ENCODE measurements at places on chromosomes 6 and 20.
A peak's percentile ranks its signal among the peaks of the same experiment; 100 is the strongest.

- DNase-seq: no peak
These were observed 119.0 kb downstream of the ALDH8A1 start for GRCh38 chr6:134830940-134831339.

DNA sequence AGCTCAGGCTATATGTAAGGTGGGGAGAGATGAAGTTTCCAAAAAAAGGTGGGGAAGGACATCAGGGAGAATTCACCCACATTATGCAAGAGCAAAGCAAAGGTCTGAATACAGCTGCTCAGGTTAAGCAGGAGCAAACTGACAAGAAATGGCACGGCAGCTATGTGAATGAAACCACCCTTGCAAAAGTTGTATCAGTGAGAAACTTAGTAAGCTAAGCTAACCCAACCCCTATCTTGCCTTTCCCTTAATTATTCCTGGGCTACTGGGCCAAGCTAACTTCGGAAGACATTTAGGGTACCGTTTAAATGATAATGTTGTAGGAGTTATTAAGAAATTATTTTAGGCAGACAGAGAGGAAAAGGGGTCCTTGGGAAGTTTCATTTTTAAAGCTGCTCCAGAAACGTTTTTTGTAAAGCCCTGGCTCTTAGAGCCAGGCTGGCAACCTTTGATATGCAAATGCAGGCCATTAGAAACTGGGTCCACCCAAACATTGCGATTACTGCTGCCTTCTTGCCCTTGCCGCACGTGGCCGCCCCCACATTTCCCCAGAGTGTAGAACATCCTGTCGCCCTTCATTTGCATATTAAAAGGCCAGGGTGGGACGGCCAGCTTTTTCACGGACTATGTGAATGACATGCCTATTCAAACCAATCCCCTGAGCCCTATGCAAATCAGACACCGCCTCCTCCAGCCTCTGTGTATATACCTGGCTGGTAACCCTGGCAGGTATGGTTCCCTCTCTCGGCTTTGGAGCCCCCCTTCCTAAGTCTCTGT lies 60.5 kb upstream of the SAMD5 start:
- no peak for DNase-seq

- DNase-seq: no peak
These were observed 178.4 kb upstream of the SUPT3H start for GRCh38 chr6:45555981-45556771.

GRCh38 chr6:148530394-148530953 lies 187.8 kb downstream of the SASH1 start:
- no peak for DNase-seq

DNA sequence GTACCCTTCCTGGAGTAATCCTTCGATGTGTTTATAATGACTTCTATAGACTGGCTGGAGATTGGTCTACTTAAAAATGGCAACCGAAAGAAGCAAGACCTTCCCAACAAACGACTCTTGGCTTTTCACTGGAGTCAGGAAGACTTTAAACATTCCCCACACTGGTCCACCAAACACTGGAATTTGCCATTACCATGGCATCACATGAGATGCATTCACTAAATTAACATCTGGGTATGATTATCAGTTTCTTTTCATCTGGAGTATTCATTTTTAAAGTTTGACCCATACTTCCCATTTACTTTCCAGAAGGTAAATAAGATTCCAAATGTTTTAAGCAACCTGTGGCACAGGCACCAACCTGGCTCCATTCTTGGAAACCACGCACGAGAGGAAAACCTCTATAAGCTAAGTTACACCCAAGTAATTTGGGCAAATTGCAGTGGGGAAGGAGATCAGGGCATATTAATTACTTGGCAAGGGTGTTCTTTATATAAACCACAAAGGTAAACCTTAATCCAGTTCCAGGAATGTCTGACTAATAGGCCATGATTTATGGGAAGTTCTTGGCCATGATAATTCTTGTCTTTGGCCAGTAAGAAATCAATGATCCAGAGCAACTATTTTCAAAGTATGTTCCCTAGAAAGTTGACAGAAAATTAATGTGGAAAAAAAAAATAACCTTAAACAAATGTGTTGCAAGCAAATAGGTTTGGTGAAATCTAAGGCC lies 190.0 kb upstream of the COL21A1 start:
- DNase-seq: no peak

GRCh38 chr6:79466207-79466834 lies 70.9 kb downstream of the LCA5 start:
- no peak for DNase-seq

GRCh38 chr6:164130585-164130984 lies 716.1 kb downstream of the QKI start:
- DNase-seq: no peak

GRCh38 chr20:36101192-36101591 lies 53.3 kb upstream of the EPB41L1 start:
- DNase-seq: no peak

- DNase-seq: no peak
These were observed 79.7 kb upstream of the MYLIP start for GRCh38 chr6:16049168-16049567.

DNA sequence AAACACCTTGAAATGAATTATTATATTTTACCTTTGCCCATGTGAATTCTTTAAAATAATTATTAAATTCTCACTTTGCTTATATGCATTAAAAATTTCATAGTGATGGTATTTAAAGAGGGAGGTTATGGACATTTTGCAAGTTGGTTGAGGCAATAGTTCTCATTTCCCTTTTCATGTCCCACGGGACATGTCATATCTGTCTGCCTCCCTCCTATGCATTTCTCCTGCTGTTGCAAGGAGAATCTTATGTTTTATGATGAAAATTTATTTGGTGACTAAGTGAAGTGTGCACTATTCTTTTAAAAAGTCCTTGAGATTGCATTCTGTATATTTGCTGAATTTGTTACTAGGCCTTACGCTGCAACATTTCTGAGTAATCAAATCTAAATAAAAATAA lies 67.2 kb downstream of the UTRN start:
- no peak for DNase-seq

DNA sequence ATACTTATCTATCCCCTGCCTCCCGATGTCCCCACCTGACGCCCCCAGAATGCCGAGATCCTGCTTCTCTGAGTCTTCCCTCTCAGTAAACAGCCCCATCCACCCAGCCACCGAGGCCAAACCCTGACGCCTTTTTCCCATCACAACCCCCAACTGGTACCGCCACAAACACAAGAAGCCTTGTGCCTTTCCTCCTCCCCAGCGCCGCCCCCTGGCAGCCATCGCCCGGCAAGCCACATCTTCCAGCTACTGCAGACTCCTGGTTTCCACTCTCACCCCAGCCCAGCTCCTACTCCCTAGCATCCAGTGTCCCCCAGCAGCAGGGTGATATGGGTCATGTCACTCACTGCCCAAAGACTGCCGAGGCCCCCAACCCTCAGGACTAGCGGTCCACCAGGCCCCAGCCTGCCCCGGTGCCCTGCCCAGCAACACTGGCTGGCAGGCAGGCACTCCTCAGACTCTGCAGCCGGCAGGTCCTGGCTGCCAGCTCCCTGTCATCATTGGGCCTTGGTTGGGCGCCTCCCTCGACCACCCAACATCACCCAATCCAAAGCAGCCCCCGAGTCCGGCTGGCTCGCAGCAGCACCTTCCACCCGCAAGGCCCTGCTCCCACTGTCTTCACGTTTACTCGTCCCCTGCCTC lies 11.2 kb downstream of the TCFL5 start:
- DNase-seq: no peak

DNA sequence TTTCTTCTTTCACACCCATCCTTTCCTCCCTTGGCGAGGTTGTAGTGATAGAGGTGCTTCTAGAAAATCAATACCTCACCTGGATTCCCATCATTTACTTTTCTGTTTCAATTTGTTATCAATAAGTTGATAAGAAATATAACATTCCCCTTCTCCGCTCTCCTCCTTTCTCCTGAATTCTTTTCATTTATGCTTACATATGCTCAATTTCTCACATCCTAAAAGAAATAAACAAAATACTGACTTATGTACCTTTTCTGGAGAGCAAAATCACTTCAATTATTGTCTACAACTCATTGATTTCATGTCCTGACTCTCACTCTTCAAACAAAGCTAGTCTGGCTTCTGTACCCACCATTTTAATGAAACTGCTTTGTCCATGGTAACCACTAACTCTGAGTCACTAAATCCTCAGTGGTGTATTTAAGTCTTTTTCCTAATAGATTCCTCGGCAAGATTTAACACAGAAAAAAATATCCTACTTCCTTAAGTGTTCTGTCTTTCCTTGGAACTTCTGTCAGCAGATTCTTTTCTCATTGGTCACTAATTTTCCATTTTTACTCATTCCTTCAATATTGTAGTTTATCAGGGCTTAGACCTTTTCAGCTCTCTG lies 289.6 kb downstream of the RFPL4B start:
- DNase-seq: no peak

DNA sequence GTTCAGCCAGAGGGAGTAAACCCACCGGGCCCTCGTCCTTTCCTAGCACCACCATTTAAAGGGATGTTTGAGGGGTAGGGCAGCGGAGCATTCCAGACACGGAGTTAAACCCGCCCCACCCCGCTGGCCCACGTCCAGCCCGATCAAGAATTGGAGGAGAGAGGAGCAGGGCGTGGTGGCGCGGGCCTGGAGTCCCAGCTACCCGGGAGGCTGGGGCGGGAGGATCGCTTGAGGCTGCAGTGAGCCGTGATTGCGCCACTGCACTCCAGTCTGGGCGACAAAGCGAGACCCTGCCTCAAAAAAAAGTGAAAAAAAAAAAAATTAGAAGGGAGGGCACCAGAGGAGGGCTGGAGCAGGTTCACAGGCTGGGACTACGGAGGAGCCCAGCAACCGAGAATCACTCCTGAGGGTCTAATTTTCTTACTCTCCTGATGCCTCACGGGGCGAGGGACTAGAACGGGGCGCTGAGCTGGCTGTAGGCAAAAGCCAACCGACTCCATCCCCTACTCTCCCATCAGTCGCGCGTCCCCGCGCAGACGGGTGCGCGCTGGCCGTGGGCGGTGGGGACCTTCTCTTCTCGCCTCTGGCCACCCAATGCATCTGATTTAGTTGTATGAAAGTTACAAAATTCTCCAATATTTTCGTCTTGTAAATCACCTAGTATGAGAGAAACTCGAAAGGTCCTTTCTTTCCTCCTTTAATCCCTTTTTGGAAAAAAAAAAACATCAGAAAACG lies 6.1 kb upstream of the HSPA1B start:
- DNase-seq: peak; percentile 41

DNA sequence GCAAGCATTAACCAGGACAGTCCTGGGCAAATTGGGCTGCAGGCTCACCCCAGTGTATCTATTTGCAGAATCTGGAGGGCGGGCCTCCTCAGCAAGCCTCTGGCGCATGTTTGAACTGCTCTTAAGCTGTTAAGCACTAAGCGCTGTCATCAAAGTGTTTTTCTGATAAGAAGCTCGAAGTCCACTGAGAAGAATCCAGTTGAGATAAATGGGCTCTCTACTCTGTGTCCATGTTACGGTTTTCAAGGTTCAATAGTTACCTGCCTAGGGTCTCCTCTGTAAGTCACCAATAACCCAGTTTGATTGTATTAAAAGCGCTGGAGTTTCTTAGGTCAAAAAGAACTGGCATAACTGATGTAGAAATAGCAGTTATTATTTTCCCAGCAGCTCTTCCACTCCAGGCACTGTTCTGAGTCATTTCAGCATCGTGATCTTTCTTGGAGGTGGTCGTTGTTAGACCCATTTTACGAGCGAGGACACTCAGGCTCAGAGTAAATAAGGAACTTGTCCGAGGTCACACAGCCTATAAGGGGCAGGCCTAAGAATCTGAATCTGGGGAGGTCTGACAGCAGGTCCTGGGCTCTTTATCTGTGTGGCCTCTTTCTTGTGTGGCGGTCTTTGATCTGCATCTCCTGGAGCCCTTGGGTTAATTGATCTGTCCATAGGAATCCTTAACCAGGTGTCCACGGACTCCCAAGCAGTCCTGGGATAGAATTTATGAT lies 207.4 kb upstream of the ZNF217 start:
- DNase-seq: no peak

DNA sequence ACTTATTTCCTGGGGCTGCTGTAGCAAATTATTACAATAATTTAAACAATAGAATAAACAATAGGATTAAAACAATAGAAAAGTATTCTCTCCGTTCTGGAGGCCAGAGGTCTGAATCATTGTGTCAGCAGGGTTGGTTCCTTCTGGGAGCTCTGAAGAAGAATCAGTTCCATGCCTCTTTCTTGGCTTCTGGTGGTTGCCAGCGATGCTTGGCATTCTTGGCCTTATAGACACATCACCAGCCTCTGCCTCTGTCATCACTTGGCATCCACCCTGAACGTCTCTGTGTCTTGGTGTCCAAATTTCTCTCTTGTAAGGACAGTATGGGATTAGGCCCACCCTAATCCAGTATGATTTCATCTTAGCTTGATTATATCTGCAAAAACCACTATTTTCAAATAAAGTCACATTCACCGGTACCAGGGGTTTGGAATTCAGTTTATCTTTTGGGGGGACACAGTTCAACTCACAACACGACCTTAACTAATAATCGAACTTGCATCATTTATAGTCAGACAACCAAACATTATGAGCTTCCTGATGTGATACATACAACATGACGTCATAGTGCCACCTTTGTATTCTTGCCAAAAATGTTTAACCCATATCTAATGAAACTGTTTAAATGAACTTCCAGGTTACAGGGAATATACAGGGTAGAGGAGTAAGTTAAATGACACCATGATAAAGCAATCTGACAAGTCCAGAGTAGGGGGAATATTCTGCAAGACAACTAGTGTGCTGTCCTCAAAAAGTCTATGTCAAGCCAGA lies 84.7 kb upstream of the RNF24 start:
- DNase-seq: no peak

- no peak for DNase-seq
These were observed 2.8 kb upstream of the MYO6 start for GRCh38 chr6:75746221-75746620.

DNA sequence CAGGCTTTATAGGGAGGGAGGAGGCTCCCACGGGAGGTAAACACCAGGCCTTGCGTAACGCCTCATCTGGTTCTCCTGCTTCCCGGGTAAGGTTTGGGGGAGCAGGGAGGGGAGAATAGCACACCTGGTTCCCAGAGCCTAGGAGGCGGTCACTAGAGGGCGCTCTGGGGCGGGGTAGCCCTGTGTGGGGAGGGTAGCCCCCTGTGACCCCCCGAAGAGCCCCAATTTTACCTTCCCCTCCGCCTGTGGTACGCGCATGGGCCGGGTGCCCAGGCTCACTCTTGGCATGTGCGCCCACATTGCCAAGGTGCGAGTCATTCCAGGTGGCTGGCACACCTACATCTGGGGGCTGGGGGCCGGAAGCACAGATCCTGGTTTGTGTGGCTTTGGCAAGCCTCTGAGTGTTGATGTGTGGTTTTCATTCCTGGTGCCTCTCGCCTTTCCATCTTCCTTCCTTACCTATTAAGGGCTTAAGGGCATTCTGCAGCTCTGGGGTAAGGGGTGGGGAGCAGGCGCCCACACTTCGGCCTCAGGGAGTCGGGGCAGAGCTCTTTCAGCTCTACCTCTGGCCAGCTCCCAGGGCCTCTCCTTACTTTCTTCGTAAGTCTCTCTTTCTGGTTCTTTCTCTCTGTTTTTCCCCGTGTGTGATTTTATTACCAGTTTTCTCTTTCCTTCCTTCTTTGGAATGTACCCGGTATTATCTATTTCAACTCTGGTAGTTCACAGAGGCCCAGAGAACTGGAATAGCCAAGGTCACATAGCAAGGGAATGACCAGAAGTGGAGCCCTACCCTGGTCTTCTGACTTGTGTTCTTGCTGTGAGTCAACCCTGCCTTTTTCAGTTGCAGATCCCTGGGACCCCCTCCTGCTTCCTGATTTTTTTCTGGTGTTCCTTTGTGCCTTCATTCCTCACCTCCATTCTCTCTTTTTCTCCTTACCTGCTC lies 492 bp upstream of the RNF39 start:
- no peak for DNase-seq

- no peak for DNase-seq
These were observed 375.1 kb downstream of the ZFAND3 start for GRCh38 chr6:38194589-38194988.

- DNase-seq: no peak
These were observed 24.0 kb upstream of the MYT1 start for GRCh38 chr20:64140061-64140931.
